ENCODE measurements at places on chromosomes 2 and 18.

DNA sequence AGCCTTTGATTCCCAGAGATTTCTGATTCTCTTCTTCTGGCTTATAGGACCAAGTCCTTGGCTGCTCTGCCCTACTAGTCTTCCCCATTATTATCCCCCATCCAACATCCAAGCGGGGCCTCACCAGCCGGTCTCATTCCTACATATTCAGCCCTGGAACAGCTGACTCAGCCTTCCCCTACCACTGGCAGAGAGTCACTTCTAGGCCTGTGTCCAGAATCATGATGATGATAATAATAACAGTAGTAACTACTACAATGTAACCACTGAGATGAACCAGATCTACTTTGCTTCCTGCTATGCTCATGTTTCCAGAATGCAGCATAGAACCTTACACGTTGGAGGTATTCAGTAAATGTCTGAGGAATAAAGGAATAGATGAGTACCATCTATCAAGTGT is 295.2 kb downstream of the SRBD1 start:
- DNase-seq = no peak

DNA sequence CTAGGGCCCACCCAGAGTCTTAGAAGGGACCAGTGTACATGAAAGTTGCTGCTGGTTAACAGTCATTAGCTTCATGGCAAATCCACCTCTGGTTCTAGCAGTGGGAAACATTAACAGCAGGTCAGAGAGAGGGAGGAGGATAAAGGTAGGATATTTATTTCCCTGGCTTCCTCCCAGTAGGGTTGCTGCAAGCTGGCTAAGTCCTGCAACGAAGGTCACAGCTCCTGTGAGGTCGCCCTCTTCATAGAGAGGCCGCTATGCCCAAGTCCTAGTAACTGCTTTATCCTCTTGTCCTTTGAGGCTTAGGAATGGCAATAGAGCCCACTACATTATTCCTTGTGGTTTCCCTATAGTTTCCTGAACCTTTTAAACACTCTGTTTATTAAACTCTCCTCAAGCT is 84.0 kb upstream of the ACSL3 start:
- no peak for DNase-seq

DNA sequence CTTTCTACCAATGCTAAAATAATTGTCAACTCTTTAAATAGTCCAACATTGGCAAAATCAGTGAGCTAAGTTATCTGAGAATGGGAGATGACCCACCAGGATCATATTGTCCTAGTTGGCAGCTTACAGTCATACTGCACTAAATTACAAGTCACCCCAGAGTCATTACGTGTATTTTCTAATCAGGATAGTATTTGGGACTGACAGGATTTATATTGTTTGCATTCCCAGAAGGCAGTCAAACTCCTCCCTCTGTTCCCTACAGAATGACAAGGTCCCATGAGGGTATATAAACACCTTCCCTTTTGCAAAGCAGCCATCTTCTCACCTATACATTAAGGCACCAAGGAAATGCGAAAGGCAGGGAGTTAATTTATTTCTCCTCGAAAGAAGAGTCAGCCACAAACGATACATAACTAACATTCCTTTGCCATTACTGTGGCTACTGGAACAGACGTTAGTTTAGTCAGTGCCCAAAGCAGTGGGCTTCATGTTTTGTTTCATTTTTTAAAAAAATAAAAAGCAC is 125.3 kb downstream of the ANTXR1 start:
- DNase-seq = peak; percentile 84

DNA sequence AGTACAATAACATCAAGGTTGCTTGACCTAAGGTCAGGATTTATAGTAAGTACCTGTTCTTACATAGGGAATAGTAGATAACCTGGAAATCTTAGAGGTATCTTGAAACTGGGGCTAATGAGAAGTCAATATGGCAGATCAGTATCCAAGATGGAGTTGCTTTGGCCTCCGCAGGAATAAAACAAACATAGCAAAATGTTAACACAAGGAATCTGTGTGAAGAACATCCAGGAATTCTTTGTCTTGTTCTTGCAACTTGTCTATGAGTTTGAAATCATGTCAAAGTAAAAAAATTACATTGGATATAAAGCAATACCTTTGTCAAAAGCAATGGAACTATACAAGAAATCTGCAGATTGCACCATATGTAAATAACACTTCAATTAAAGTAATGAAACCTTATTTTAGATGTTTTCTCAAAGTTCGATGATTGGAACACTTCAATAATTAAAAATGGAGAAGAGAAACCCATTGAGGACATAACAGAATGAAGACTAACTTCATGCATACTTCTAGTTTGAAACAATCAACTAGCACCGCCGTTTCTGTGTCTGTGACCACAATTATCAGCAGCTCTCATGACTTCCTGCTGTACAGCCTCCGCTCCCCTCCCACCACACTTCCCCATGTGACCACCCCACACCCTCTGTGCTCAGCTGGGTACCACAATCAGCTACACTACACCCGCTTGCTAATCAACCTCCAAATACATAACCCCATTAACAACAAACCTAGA is 27.6 kb downstream of the C2orf76 start:
- no peak for DNase-seq

- peak; percentile 40 for DNase-seq
Observed at GRCh38 chr2:191845876-191846514, 893 bp downstream of the CAVIN2 start.

GRCh38 chr2:239093542-239093941 is 245.7 kb downstream of the TWIST2 start:
- no peak for DNase-seq

All from renal cortical epithelial cell (primary cell).